Activated T-cell treated with anti-CD3 and anti-CD28 coated beads for 48 hours (primary cell): ENCODE measurements at places on chromosomes 1 and 21.

GRCh38 chr1:48610628-48611542, 138.9 kb upstream of the SPATA6 start:
- no peak for DNase-seq

GRCh38 chr1:228417061-228417460, 400 bp upstream of the TRIM17 start:
- DNase-seq, result no peak

DNA sequence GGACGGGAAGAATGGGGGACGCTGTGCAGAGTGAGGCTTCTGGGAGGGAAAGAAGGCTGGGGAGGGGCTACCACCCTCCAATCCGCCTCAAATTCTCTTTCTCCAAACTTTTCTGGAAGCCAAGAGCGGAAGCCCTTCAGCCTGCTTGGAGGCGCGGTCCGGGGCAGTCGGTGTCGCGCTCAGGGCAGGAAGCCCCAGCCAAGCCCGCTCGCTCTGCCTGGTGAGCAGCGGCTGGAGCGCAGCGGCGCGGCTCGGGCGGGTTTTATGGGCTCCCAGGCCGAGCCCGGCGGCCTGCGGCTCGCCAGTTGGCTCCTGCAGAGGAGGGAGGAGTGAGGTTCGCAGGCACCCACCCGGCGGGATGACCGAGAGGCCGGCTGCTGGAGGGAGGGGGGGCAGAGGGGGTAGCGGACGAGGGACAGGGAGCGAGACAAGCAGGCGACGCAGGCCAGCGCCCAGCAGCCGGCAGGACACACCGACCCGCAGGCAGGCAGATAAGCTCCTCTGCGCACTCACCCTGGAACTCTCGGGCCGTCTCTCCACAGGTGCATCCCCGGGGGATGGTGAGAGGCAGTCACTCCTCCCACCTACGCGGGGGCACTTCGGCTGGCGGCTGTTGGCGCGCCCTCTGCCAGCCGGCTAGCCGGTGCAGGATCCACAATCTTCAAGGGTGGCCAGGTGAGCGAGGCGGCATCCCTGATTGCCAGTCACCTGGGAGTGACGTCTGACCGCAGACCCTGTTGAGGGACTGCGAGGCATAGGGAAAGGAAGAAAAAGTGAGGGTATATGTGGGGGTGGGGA, at the start of gene AVPR1B:
AVPR1B (minus strand) TSS at position 238 of the 798 bp plus-strand sequence. CDS start 498 bp downstream, outside the sequence.
- peak; percentile 33 for DNase-seq

- DNase-seq, result no peak
These were observed 1.0 kb downstream of the NPR1 start for GRCh38 chr1:153679337-153680119.

DNA sequence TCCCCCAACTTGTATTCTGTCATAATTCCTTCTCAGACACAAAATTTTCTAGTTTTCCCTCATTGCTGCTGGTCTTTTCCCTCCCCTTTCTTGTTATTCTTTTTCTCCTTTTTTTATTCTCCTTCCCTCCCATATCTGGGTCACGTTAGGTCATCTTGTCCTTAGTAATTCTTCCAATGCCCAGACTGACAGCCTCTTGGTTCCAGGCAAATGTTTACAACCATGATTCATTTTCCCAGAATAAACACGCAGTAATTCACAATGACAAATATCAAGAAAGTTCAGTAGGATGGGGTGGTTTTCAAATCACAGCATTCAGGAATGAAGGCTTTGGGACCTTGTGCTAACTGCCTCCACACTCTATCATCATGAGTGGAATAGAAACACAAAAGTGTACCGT, 25.2 kb downstream of the NHLH2 start:
- no peak for DNase-seq
